NCI-H2171 (cell line): ENCODE measurements at places on chromosomes 3 and 15.

GRCh38 chr3:136678981-136679380, 73.2 kb downstream of the STAG1 start:
- DNase-seq, result no peak

GRCh38 chr3:138205527-138205926, 18.4 kb downstream of the ARMC8 start:
- no peak for DNase-seq

DNA sequence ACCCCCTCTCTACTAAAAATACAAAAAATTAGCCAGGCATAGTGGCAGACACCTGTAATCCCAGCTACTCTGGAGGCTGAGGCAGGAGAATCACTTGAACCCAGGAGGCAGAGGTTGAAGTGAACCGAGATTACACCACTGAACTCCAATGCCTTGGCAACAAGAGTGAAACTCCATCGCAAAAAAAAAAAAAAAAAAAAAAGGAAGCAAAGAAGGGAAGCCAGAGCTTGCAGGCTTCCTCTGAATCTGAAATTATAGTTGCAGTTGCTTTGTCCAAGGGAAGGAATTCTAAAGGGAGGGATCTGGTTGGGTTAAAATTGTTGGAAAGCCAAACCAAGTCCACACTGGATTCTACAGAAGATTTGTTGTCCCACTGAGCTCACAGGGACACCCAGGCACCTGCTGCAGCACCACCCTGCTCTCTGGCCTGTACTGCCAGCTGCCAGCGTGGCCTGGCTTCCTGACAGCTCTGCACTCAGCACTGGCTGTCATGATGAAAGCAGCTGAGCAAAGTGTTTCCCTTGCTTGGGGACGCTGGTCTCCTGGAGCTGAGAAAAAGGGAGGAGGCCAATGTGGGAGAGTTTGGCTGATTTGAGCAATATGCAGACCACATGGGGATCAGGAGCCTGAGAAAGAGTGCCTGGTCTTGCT, 88.8 kb upstream of the HES1 start:
- no peak for DNase-seq

DNA sequence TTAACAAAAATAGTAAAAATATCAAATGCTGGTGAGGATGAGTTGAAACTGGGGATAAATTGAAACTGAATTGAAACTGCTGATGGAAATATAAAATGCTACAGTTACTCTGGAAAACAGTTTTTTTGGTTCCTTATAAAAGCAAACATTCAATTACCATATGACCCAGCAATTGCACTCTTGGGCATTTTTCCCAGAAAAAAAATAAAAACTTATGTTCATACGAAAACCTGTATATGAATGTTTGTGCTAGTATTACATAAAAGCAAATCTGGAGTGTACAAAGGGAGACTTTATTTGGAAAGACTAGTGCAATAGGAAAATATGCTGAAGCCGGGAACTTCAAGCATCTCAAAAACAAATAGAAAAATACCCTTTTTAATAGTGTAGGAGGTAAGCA, 857.9 kb upstream of the CADM2 start:
- DNase-seq, result no peak

DNA sequence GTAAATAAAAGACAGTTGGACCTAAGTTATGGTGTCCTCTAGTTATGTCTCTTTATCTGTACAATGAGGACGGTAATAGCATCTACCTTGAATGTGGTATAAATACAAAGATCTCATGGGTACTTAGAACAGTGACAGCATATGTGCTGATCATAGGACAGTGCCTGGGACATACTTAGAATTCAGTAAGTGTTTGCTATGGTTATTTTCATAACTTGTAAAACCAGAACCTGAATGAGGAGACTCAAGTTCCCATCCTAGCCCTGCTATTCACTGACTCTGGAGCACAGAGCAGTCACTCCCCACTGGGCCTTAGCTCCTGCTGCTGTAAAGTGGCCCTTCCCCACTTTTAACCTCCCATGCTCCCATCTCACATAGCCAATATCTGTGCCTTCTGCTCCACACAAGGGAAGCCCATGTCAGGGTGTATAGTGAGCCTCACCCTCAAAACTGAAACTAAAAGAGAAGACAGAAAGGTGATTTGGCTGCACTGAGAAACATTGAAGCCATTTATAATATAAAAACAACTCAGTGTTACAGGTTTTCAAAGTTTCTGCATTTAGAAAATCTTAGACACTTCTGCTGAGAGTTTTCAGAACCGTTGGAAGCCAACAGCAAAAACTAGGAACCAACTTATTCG, 225.4 kb upstream of the UBE2E2 start:
- no peak for DNase-seq
